ENCODE measurements at places on chromosomes 12 and 14. TPM values are rescaled to one million over a fixed set of nuclear protein-coding genes. Genes with fewer than 3 reads are reported as not detected.

DNA sequence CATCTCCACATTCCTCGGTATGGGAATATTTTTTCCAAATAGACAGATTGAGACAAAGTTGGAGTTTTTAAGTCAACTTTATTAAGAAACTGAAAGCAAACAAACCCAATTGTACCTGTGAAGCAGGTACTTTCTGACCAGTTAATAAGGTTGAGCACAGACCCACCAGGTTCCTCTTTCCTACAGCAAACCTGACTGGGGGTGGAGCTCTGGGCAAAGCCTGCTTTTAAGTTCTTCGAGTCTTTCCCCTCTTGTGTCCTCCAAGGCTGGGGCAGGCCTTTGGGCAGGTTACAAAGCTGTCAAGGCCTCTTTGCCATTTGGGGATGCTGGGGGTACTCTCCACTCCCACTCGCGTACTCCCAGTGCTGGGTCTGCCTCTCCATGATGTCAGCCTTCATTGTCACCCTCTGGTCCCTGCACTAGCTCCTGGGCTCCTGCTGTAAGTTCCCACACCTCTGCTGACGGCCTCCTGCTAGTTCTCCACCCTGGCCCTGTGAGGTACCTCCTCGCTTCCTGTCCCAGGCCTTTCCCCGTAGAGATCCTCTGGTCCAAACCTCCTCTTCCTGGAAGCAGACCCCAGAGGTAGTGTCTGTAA lies 3.2 kb downstream of the KCNH3 start:
- DNase-seq = no peak

DNA sequence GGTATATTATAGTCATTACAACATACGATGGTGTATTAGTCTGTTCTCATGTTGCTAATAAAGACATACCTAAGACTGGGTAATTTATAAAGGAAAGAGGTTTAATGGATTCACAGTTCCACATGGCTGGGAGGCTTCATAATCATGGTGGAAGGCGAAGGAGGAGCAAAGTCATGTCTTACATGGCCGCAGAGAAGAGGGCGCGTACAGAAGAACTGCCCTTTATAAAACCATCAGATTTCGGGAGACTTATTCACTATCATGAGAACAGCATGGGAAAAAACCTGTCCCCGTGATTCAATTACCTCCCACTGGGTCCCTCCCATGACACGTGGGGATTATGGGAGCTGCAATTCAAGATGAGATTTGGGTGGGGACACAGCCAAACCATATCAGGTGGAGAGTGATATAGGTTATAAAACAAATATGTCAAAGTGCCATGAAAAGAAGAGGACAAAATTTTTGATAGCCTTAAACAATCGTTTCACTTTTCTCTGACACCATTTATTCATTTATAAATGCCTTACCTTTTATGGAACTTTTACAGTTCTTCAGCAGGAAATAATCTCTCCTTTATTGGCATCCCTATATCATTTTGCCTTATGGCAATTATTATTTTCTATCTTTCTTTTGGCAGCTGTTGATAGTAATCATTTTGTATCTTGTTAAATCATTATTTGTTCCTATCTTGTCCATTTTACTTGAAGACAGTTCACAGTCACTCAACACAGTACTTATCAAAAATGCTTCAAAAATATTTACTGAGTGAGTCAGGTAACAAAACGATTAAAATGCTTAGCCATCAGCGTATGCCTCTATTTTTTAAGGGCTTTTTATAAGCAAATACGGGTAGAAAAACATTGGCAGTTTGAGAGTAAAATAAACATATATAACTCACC lies 196.0 kb downstream of the RAD51B start:
- no peak for DNase-seq

- no peak for DNase-seq
Observed at GRCh38 chr14:50601394-50601793, 41.4 kb downstream of the ATL1 start.

GRCh38 chr14:100246809-100247428 lies 8.0 kb downstream of the YY1 start:
- DNase-seq = no peak

GRCh38 chr12:121511916-121512315 lies 68.9 kb downstream of the KDM2B start:
- DNase-seq = no peak

- DNase-seq = no peak
Observed at GRCh38 chr14:100110816-100111215, 45.6 kb downstream of the EVL start.

- no peak for DNase-seq
Observed at GRCh38 chr12:25759752-25760151, 198.7 kb upstream of the RASSF8 start.

DNA sequence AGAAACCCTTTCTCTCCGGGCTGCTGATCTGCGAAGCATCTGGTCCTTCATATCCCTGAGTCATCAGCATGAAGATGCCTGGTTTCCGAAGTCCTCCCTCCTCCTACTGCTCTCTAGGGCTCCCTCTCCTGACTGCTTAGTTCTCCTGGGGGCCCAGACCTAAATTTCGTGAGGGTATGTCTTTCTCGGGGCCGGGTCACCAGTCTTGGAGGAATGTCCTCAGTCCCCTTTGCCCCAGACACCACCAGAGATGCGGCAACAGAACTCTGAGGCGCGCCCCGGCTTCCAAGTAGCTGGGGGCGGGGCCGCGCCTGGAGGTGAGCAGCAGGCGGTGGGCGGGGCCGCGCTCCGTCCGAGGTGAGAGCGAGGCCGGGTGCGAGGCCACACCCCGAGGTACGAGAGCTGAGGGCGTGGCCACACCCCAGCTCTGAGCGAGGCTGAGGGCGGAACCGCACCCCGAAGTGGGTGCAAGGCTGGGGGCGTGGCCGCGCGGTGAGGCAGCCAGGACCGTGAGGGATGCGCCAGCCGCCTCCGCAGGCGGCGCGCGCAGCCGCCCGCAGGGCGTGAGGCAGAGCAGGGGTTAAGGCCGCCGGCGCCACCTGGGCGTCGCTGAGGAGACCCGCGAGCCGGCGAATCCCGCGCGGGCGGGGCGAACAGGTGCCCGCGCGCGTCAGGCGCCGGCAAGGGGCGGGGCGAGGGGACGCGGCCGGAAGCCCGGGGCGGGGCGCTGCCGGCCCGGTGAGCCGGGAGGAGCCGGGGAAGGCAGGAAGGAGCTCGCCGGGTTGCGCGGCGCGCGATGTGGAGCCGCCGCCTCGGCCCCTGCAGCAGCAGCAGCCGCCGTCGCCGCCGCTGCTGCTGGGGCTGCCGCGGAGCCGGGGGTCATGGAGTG lies at the start of gene BICDL1:
TSS of gene BICDL1 (plus strand) at position 765 of the 889 bp plus-strand sequence. CDS start 633 bp downstream, outside the sequence.
- peak; percentile 66 for DNase-seq

- peak; percentile 85 for DNase-seq
Observed at GRCh38 chr12:49866859-49867569, 24.1 kb upstream of the BCDIN3D start.

- DNase-seq = no peak
Observed at GRCh38 chr14:36605506-36605857, 23.1 kb upstream of the NKX2-8 start.

Gene TSPAN11
- 0.05 TPM for polyA plus RNA-seq

Gene PTCSC3
- polyA plus RNA-seq = not detected

Gene MYBPC1
- polyA plus RNA-seq = 2,460 TPM

DNA sequence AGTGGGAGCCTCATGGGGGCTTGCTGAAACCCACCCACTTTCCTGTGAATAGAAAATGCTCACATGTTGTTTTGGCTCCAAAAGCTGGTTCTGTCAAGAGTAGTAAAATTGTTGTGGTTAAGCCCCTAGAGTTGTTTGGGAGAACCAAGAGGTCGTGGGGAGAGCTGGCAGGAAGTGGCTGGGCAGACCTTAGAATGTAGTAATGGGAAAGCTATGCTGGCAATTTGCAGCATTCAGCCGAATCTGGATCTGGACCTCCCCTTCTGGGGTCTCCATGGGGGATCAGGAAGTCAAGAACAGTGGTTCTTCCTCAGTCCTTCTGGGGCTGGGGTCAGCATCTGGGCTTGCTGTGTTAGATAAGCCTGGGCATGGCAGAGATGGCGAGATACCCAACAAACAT lies 150.6 kb upstream of the TBX3 start:
- DNase-seq = no peak

GRCh38 chr12:75725521-75726111 lies 214.2 kb upstream of the KRR1 start:
- no peak for DNase-seq

DNA sequence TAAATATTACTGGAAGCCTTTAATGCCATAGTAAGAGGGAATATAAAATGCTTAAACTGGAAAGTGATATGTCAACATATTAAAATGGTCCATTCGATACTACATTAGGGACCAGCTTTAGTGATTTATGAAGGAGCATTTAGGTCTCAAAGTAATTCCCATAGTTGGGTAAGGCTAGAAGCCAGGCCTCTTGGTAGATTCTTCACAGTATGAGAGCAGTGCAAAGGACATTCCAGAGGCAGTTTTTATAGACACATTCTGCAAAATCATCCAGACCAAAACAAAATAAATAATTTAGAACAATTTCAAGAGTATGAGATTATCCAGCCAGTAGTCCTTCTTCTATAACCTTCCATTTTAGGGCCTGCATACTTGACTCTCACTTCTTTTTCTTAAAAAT lies 142.6 kb upstream of the PDZRN4 start:
- no peak for DNase-seq

Gene BICDL1
- polyA plus RNA-seq = 0.09 TPM

Gene TC2N
- polyA plus RNA-seq = 1.7 TPM

Gene SERPINA10
- not detected for polyA plus RNA-seq

Gene OVCH1
- polyA plus RNA-seq = 0.04 TPM

- DNase-seq = no peak
Observed at GRCh38 chr12:51082561-51083125, 753 bp downstream of the CSRNP2 start.

DNA sequence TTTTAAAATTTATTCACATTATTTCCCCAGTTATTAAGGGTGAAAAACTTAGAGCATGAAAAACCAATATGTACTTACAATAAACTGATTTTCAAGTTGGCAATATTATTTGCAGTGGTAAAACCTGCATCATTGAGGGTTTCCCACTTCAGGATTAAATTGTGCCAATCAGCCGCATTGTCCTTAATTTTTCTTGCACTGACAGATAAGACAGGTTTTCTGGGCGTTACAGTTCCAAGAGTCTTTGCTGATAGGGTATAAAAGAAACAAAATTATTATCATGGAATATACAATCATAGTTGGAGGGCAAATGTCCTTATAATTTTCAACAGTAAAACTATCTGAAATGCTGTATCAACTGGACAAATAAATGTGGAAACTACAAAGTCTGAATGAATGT lies 3.3 kb downstream of the CINP start:
- DNase-seq = no peak

Gene LTBP2
- polyA plus RNA-seq = 2.4 TPM

GRCh38 chr14:67665868-67666267 lies 8.6 kb downstream of the VTI1B start:
- no peak for DNase-seq

Gene CPSF6
- polyA plus RNA-seq = 13.0 TPM

DNA sequence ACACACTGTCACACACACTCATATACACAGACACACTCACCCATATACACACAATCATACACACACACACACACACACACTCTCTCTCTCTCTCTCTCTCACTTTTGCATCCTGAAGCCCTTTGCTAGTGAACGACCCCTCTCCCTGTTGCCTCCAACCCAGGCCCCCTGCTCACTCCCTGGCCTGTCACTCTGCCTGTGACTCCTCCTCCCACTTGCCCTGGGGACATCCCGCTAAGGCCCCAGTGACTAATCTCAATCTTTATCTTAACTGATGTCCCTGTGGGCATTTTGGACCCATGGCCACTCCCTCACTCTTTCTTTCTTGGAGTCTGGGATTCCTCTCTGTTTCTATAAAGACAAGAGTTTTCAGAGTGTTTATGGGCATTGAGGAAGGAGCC lies 10.9 kb upstream of the DLK1 start:
- no peak for DNase-seq

- no peak for DNase-seq
Observed at GRCh38 chr12:24719293-24719721, 229.6 kb downstream of the BCAT1 start.

DNA sequence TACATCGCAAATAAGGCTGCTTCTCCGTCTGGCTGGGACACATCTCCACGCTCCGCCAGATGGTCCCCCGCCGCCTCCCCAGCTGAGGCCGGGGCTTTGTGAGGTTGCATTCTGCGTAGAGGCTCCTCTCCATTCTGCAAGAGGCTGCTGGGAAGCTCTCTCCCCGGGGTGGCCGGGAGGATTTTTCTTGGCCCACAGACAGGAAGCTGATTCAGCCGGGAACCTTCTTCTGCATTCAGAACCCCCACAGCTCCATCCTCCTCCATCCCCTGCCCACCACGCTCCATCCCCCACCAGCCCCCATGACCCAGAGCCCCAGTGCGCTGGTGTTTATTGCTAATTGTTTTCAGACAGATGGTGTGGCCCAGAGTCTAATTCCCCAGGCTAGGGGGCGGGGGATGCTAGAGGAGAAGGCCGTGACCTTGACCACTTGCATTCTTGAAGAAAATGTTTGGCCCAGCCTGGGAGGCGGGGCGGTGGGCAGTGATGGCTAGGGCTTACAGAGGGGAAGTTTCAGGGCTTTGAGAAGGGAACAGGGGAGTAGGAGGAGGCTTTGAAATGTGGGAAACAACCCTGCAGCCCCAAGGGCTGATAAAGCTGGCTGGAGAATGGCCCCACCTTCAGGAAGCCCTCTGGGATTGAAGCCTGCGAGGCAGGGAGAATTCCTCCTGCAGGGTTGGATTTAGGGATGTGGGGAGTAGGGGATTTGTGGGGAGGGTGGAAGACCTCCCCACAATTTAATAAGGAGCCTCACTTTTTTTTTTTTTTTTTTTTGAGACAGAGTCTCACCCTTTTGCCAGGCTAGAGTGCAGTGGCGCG lies 88.5 kb upstream of the NCOR2 start:
- DNase-seq = peak; percentile 87

DNA sequence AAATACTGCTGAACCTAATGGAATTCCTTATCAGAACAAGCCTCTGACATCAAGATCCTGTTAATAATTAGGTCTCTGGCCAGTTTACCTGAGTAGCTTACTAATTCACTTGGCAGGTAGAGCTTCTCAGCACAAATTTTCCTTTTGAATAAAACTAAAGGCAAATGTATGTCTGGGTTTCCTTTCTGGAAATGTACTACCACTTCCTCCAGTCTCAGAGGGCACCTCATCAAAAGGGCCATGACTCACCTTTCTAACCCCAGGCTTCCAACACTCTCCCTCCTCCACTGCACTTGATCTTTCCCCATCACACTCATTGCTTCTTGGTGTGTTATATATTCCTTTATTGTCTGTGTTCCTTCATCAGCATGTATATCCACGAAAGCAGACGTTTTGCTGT lies 90.5 kb downstream of the SLC2A13 start:
- DNase-seq = no peak

GRCh38 chr14:35380794-35381193 lies 23.8 kb downstream of the NFKBIA start:
- DNase-seq = no peak

DNA sequence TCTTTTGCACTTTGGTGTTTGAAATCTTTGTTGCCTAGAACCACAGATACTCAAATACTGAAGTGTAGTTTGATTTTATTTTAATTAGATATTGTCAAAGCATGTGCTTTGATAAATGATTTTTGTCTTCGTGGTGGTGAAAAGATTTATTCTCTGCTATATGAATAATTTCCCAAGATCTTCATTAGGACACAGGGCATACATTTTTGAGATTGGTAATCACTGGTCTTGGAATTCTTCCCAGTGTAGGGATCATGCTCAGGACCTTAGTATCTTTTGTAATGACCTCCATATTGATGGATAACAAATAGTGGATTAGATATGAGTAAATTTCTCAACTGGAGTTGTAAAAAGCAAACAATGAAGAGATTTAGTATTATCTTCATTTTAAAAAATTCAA lies 28.2 kb downstream of the TBK1 start:
- no peak for DNase-seq
